HTR-8/SVneo (cell line): ENCODE measurements at places on chromosomes 3 and 15.

GRCh38 chr3:106339551-106339950, 470.7 kb upstream of the CBLB start:
- no peak for DNase-seq

DNA sequence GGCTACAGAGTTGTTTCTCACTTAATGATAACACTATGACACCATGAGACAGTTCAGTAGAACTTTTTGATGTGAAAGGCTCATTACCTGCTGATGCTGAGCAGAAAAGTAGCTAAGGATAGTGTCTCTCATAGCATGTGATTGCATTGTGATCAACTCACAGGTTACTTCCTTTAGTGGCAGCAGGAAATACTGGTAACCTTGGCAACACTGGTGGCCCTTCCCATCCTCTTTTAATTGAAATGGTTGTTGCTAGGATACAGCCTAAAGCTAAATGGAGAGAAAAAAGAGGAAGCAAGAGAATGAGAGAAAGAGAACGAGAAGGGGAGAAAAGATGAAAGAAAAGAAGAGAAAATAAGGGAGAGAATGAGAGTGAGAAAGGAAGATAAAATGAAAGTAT, 204.7 kb upstream of the GAP43 start:
- DNase-seq, result no peak

DNA sequence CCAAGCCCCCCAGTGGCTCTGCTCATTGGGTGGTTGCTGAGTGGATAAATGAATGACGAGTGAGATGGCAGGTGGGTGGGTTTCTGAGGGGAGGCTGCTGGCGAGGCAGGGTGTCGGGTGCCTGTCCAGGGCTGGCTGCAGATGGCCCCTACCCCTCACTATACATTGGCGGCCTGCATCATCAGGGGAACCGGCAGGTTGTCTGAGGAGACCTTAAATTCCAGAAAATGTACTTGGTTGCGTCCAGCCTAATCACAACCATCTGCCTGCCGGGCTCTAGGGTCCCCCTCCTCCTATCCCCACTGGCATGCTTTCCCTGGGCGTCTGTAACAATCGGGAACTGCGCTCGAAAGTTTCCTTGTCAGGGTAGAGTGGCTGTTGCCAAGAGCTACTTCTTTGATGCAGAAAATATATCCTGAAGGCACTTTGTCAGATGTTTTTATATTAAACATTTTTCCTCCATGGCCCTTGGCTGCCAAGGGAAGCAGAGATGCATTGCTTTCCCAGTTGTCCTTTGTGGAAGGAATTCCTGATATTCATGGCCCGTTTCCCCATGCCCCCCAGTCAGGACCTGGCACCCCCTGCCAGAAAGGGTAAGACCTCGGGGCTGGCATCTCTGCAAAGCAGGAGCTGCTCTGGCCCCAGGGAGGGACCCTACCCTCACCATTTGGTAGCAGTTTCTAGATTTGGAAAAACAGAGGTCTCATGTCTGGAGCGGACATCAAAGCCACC, 22.9 kb downstream of the SMAD6 start:
- no peak for DNase-seq

DNA sequence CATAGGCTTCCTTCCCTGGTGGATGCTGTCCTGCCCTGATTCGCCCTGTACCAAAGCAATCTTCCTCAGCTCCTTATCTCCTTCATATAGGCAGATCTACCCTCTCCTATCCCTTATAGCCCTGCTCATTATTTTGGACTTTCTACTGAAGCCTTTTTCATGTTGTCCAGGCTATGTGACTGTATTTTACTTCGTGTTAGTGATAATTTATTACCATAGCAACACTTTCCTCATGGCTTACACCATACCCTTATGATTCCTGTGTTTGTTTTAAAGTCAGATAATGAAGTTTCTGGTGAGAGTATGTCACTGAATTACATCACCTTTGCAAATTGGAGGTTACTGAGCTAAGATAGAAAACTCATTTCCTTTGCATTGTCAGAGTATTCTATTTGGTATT, 352.6 kb downstream of the NLGN1 start:
- DNase-seq, result no peak

DNA sequence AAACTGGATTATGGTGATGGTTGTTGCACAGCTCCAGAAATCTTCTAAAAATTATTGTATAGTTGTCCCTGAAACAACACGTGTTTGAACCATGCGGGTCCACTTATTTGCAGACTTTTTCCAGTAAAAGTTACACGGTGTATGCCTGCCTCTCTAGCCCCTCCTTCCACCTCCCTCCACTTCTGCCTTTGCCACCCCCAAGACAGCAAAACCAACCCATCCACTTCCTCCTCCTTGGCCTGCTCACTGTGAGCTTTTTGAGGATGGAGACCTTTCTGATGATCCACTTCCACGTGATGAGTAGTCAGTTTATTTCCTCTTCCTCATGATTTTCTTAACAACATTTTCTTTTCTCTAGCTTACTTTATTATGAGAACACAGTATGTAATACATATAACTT, 5.4 kb downstream of the CYFIP1 start:
- DNase-seq, result no peak

DNA sequence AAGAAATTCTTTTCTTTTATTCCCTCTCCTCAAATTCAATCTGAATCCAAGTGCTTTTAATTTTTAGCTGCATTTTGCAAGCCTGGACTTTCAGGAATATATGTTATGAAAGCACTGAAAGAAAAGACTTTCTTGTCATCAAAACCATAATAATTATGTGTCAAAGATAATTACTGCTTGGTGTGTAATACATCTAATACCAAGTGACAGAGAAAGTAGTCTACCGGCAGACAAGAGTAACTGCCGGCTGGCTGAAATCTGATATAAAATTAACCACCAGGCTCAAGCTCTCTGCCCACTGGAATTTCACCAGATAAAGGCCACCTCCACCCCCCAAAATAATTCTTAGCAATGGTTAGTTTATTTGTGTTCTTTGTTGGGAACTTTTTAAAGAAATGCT, 220.9 kb upstream of the CDIN1 start:
- no peak for DNase-seq

- no peak for DNase-seq
Observed at GRCh38 chr3:37686220-37686619, 175.5 kb upstream of the CTDSPL start.
